ENCODE measurements at places on chromosomes 1 and 21.

- DNase-seq: no peak
These were observed 95.1 kb downstream of the KIAA0319L start for GRCh38 chr1:35461966-35462651.

- no peak for DNase-seq
These were observed 35.9 kb downstream of the USP24 start for GRCh38 chr1:55179177-55179835.

DNA sequence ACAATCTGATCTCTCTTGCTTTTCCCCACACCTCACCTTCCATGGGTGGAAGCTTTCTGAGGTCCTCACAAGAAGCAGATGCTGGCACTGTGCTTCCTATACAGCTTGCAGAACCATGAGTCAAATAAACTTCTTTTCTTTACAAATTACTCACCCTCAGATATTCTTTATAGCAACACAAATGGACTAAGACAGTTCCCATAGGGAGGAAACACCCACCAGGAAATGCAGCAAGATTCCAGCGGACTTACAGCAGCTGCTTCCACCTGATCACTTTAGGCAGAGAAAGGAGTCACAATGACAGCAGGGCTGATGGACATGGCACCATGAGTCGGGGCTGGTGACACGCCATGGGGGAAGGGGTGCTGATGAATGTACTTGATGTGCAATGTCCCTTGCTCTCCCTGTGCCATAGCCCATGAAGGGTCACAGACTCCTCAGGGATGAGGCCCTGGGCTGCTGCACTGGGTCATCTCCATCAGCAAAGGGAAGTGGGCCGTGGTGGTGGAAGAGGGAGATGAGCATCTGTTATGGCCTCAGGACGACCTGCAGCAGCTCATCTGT is 53.9 kb downstream of the PRSS38 start:
- DNase-seq: no peak

GRCh38 chr1:175878775-175879174 is 135.4 kb upstream of the TNR start:
- DNase-seq: no peak

GRCh38 chr1:59123081-59123681 is 173.7 kb upstream of the FGGY start:
- no peak for DNase-seq

- DNase-seq: no peak
These were observed 29.7 kb downstream of the SCCPDH start for GRCh38 chr1:246753670-246754535.

Data from hypothalamus (tissue), 51 donors.